ENCODE measurements at places on chromosomes 1 and 21.

GRCh38 chr1:23366598-23366997 is 3.0 kb downstream of the ZNF436 start:
- no peak for DNase-seq

- DNase-seq, result no peak
Measured at GRCh38 chr21:17370916-17371315, 141.9 kb upstream of the CXADR start.

- no peak for DNase-seq
Measured at GRCh38 chr1:108192581-108192980, 7.6 kb downstream of the SLC25A24 start.

DNA sequence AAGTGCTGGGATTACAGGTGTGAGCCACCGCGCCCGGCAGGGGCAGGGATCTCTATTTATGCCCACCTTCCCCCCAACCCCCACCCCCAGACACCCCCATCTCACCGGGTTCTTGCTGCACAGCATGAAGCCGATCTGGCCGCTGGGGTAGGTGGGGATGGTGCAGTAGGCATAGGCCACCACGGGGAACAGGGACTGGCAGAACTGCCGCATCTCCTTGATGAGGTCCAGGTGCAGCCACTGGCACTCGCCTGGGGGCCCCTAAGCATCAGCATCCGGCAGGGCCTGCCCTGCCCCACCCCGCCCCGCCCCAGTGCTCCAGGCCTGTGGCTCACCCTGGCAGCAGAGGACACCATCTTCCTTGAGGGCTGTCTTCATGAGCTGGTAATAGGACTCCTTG is 4.1 kb downstream of the SRM start:
- DNase-seq, result no peak

DNA sequence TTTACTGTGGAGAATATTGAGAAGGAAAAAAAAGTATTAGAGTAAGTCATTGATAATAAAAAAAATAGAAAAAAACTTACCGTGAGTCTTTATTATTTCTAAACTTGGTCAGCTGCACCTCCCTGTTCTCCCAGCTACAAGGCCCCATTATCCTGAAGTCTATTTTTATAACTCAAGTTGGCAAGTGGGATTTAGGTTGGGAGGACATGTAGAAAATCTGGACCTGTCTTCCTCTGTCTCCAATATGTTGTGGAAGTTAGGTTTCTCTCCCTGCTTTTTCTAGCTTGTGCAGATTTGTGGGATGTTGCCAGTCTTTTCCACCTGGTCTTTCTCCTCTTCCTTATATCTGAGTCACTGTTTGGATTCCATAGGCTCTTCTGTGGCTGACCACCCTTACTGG is 361.4 kb downstream of the HLX start:
- DNase-seq, result no peak

DNA sequence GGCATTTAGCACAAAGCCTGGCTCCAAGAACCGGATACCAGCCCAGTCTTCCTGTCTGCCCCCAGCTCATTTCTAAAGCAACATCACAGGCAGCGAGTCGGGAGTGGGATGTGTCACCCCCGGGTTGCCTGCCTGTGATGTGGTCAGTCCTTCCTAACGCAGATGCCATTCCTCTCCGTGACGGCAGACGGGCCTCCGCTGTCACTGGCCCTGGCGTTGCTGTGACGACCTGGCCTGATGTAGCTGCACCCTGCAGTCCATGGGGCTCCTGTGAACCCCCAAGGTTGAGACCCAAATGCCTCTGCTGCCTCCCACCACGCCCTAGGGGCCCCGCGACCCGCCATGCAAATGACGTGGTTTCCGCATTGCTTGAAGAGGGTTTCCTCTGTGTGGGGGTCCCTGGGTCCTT is 12.3 kb downstream of the TNFRSF1B start:
- peak; percentile 91 for DNase-seq

DNA sequence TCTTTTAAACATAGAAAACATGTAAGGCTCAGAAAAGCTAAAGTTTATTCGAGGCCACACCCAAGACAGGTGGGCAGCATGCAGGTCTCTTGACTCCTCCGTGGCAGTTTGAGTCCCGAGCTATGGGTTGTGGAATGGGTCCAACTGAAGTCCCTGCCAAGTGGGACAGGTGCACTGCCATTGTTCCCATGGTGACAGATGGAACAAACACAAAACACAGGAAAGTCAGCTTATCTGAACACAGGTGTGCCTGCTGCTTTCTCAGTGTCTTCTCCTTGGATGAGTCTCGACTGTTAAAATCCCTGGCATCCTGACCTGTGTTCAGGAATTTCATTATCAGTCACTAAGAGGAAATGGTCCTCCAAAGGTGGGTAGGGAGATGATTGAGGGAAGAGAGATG is 99.0 kb upstream of the RAB4A start:
- DNase-seq, result no peak

GRCh38 chr1:181714428-181714827 is 231.1 kb downstream of the CACNA1E start:
- DNase-seq, result no peak

- peak; percentile 6 for DNase-seq
Measured at GRCh38 chr1:228090613-228091081, 8.1 kb downstream of the ARF1 start.

GRCh38 chr1:10796029-10796944 is at the start of gene CASZ1:
CASZ1 (minus strand) TSS chr1:10796646; CDS start chr1:10693889, 102,757 bp downstream.
- DNase-seq, result no peak

- DNase-seq, result no peak
Measured at GRCh38 chr1:31625561-31626222, 8.2 kb downstream of the HCRTR1 start.

DNA sequence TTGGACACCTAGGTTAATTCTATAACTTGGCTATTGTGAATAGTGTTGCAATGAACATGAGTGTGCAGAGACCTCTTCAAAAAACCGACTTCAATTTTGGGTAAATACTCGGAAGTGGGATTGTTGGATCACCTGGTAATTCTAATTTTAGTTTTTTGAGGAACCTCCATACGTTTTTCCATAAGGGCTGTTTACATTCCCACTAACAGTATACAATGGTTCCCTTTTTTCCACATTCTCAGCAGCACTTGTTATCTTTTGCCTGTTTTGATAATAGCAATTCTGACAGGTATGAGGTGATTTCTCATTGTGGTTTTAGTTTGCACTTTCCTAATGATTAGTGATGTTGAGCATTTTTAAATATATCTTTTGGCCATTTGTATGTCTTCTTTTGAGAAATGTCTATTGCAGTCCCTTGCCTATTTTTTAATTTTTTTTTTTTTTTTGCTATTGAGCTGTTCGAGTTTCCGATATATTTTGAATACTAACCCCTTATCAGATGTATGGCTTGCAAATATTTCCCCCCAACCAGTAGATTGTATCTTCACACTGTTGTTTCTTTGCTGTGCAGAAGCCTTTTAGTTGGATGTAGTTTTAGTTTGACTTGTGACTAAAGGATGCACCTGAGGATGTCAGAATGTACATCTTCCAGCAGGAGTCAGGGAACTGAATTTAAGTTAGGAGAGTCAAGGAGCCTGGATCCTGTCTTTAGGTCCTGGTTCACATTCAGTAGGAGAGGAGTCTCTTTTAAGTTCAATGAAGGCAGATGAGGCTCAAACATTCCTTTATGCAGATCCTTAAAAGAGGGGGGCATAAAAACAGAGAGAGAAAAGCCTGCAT is 120.0 kb downstream of the S1PR1 start:
- no peak for DNase-seq

GRCh38 chr1:248627971-248628844 is 6.7 kb downstream of the OR2T11 start:
- DNase-seq, result no peak

DNA sequence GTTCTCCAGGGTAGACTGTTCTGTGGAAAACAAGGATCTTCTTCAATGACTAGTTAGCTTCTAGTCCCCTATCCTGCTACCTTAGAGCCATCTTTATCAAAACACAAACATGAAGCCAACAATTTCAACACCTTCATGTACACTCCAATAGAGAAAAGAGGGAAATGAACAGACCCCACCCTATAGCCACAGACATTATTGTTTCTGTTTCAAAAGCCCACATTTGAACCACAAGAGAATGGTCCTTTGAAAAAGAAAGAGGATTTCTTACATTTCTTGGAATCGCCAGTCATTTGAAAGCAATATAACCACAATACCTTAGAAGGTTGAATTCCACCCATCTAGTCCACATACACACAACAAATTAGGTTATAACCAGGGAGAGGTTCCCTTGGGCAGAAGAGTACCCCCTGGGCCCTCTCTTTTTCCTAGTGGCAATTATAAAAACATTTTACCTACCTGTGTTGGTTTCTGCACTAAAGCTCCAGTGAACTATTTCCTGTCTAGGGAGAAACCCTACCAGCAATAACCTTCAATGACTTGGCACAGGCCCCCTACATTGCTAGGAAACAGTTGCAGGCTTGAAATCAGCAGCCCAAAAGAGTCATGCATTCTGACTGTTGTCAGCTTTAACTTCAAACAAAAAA is 2.7 kb upstream of the LPGAT1 start:
- peak; percentile 32 for DNase-seq

GRCh38 chr1:200899015-200899386 is 4.3 kb downstream of the INAVA start:
- no peak for DNase-seq

DNA sequence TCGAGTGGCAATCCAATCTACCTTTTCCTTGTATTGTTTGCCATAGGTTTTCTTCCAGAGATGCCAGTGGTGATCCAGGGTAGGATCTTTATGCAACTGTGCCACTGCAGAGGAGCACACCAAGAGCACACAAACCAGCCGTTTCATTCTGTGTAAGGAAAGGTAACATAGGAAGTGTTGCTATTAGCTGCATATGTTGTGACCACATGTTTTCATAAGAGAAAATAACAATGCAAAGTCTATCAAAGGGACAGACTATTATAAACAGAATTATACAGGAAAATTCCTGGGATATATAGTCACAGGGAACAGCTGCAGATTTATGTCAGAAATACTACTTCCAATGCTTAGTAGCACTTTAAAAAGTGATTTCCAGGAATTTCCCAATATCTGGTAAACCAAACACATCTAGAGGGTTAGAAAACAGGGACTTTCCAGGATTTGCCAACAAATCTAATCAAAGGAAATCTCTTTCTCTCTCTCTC is 919 bp downstream of the CTSS start:
- peak; percentile 6 for DNase-seq

DNA sequence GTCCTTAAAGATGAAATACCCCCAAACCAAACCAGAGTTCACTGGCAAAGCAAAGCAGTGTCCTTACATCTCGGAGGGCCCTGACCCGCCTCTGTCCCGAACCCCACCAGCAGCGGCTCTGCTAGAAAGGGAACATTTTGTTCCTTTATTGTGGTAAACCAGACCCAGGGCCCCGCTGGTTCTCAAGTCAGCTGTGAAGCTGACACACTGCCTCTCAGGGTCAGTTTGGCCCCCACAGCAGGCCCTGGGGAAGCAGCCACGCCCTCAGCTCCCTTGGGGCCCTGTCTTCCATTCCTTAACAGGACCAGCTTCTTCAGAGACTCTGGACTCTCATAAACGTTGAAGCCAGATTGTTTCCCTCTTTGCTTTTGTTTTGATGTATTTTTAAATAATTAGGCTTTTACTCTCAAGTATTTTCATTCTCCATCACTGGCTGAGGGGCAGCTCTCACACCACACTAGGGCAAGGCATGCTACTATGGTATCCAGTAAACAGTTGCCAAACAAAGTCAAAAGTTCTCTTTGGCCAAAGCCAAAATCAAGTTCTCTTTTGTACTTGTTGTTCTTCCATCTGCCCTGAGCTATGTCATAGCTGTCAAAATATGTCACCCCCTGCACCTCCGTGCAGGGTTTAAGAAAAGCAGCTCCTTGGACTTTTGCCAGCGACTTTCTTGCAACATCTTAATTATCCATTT is 61.1 kb upstream of the ANGPTL1 start:
- no peak for DNase-seq

GRCh38 chr1:30748098-30748698 is 9.4 kb downstream of the LAPTM5 start:
- DNase-seq, result no peak

DNA sequence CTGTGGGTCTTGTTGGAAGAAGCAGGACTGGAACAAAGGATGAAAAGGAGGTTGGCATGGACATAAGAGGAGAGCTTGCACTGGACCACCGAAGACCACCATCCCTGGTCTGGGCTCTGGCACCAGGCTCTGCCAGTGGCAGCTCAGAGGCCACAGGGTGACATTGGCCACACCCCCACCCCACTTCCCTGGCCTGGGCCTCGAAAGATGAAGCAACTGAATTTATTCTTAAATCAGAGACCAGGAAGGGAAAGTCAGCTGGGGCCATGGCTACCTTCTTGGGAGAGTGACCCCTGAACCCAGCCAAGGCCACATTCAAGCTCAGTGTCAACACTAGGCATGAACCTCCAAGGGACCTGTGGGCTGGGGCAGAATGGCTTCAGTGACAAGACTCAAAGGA is 4.0 kb downstream of the KLHDC7A start:
- DNase-seq, result no peak

GRCh38 chr1:28118640-28119307 is 30.4 kb upstream of the EYA3 start:
- no peak for DNase-seq

- DNase-seq, result no peak
Measured at GRCh38 chr1:223752721-223753515, 40.6 kb downstream of the CAPN2 start.

DNA sequence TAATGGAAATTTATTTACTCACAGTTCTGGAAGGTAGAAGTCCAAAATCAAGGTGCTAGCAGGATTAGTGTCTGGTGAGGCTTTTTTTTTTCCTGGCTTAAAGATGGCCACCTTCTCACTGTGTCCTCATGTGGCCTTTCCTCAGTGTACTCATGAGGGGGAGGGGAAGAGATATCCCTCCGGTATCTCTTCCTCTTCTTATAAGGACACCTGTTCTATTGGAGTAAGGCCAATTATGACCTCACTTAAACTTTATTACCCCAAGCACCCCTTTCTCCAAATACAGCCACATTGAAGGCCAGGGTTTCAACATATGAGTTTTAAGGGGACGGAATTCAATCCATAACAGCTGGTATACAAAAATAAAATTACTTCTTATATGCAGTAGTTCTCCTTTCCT is 203.7 kb upstream of the C1orf87 start:
- no peak for DNase-seq

GRCh38 chr1:8055973-8056372 is 29.9 kb upstream of the ERRFI1 start:
- DNase-seq, result no peak

DNA sequence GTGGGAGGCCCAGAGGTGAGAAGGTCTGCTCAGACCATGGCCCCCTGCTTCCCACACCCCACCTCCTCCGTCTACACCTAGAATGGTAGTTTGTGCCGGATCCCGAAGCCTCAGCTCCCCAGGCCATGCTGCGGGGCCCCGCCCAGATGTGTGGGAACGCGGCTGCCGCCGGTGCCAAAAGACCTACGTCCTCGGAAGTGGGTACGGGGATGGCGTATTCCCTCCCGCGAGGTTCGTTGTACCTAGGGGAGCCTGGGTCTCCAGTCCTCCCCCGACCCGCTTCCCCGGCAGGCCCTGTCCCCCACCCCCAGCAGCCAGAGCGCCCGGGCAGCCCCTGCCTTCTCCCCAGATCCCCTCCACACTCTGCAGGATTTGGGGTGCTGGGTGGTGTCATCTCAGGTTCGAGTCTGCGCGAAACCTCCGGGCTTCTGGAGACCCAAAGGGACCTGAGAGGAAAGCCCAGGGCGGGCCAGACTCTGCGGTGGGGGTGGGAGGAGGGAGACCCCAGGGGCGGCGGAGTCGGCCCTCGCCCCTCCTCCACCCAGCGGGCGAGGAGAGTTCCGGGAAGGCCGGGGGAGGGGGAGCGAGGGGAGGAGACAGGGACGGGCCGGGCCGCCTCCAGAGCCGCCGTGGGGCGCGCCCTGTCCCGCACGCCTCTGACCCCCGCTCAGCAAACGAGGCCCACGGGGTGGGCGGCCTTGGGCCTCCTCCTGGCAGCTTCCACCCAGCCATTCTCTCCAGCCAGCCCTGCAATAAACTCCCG is 6.2 kb upstream of the PRDM16 start:
- no peak for DNase-seq

GRCh38 chr1:161305867-161306519 is 3.8 kb downstream of the MPZ start:
- peak; percentile 95 for DNase-seq

- no peak for DNase-seq
Measured at GRCh38 chr21:37425684-37426083, 59.1 kb downstream of the DYRK1A start.
